Activated CD4-positive, CD25-positive, alpha-beta regulatory T cell (primary cell): ENCODE measurements at places on chromosomes 5 and 9.

GRCh38 chr5:181088289-181088688 is 42.7 kb downstream of the OR2V1 start:
- no peak for DNase-seq

DNA sequence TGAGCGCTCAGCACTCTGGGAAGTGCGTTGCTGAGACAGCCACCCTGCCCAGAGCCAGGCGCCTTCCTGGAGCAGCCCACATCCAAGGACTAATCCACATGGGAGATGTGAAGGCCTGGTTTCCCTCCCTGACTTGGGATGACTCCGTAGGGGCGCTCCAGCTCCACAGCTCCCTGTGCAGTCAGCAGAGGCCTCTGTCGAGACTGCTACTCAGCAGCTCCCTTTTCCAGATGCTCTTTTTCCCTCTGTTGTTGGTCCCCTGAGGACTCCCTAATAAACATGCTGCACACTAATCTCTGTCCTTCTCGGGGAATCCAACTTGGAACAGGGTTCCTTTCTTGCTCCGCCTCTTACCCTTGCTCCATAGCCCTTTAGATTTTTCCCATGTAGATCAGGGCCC is 237.3 kb downstream of the ZSWIM6 start:
- no peak for DNase-seq

DNA sequence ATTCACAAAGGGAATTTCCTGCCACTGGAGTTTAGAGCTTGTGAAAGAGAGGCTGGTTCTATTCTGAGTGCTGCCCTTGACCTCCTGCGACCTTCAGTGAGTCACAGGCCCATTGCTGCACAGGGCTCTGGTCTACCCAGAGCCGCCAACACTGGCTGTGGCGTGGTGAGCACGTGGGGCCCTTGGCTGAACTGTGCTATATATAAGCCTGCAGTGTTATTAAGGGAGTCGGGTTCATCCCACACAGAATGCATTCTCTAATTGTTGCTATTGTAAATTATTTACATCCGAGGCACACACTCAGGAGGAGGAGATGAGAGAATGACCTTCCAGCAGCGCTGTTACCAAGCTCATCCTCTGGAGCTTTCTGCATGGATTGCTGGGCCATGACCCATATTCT is 47.1 kb downstream of the BRINP1 start:
- DNase-seq: no peak

GRCh38 chr5:56480705-56481427 is 247.7 kb upstream of the ANKRD55 start:
- DNase-seq: no peak
